GM10248 (cell line): ENCODE measurements at places on chromosomes 5 and 9.

DNA sequence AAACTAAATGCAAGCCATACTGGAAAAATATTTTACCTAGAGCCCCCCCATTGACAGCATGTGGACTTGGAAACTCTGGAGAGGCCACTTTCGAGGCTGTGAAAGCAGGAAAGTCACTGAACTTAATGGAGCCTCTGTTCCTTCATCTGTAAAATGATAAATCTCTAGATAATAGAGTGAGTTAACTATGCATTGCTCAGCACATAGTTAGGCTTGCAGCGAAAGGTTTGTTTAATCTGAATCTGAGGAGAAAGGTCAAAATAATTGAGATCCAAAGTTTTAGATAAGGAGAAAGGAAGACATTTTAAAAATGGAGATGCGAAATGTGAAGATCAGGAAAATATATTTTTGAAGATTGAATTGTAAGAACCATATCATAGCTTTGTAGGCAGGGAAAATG lies 4.6 kb downstream of the PCSK5 start:
- no peak for DNase-seq

DNA sequence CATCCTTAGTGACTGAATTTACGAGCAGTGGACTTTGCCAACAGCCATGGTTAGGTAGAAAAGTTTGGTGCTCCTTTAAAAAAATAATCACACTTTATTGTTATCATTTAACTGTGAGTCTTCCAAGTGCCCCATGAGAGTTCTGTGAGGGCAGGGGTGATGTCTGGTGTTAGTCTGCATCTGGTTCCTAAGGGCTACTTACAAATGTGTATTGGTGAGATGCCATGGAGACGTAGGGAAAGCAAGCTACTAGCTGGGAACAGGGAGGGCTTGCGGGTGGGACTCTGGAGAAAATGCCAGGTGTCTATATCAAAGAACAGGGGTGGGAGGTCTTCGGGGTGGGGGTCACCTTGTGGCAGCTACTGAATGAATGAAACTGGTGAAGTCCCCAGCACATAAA lies 47.1 kb upstream of the EBF1 start:
- no peak for DNase-seq

DNA sequence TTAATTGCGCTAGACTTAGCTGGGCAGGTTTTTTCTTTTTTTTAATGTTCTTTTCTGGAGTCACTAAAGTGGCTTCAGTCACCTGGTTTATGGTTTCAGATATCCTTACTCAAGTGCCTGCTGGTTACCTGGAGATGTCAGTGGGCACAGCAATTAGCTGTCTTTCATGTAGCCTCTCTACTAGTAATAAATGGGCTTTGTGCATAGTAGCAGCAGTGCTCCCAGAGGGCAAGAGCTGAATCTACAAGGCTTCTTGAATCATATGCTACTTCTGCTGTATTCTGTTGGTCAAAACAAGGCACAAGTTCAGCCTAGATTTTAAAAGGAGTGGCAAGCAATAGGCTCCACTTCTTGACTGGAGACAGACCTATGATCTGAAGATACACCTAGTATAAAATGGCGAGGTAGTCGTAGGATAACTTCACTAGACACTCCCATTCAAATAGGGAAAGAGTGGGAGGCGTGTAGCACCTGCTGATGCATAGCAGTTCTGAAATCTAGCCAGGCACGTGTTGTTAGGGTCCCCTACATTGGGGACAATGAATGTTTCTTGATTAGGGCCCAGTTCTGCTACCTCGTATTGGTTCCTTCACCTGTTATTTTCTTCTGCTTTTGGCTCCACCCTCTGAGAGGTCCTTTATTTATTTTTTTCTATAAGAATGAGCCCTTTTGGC lies 7.0 kb downstream of the SCAMP1 start:
- DNase-seq = peak; percentile 24

GRCh38 chr5:73233461-73234203 lies 60.6 kb downstream of the TMEM174 start:
- DNase-seq = no peak

- DNase-seq = peak; percentile 38
Observed at GRCh38 chr5:72268753-72269410, 51.2 kb downstream of the MRPS27 start.

DNA sequence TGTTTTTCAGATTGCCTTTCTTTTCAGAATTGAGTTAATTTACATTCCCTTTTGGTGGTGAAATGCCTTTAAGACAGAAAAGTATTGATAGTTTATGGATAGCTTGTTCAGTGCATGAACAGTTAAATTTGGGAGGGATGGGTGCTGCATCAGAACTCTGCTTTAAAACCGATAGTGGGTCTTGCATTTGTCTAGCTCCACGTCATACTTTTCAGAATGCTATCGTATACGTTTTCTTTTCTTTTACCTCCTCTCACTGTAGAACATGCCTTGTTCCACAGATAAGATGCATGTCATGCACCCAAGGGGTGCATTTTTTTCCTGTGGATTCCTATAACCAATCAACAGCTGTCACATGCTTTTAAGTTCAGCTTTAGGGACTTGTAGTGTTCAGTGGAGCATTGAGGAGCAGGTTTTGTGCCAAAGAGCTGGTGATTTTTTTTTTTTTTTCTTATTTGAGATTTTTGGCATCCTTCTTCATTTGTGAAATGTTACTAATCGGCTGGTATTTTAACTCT lies 2.3 kb downstream of the SLC44A1 start:
- DNase-seq = no peak

- DNase-seq = no peak
Observed at GRCh38 chr5:55679556-55679955, 32.6 kb downstream of the SLC38A9 start.

DNA sequence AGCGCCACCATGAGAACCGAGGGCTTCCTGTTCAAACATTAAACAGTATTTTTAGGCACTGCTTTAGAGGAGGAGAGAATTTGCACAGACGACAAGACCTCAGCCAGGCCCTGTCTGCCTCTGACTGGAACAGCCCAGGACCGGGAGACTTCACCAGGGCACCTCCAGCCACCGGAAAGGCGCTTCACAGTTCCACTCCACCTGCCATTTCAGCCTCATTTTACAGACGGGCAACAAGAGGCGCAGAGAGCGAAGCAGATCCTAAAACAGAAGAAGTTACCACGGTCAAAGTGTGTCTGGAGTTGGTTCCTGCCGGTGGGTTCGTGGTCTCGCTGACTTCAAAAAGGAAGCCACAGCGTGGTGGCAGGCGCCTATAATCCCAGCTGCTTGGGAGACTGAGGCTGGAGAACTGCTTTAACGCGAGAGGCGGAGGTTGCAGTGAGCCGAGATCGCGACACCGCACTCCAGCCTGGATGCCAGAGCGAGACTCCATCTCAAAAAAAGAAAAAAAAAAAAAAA lies 28.4 kb downstream of the COL23A1 start:
- no peak for DNase-seq

- no peak for DNase-seq
Observed at GRCh38 chr5:72692651-72693442, 123.6 kb upstream of the TNPO1 start.

DNA sequence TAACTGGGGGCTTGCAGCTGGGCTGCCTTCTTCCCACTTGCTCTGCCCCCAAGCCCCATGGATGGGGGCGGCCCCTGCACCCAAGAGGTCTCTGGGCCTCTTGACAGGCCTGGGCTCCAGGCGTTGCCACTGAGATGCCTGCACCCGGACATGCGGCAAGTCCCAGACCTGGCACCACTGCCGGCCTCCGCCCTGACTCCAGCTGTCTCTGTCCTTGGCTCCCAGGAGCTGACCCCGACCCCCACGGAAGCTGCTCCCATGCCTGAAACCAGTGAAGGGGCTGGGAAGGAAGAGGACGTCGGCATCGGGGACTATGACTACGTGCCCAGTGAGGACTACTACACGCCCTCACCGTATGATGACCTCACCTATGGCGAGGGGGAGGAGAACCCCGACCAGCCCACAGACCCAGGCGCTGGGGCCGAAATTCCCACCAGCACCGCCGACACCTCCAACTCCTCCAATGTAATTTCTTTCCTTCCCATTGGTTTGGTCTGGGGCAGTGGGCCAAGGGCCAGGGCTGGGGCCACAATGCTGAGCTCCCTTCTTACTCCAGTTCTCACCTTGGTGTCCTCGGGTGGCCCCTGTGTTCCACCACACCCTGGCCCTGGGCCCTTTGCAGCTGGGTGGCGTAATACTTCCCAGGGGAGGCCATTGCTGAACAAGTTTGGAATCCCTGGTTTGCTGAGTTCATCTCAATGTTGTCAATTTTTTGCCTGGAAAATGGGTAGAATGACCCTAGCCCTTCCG lies 88.6 kb downstream of the COL5A1 start:
- no peak for DNase-seq

GRCh38 chr5:133552925-133553525 lies 59.3 kb downstream of the FSTL4 start:
- DNase-seq = peak; percentile 63

DNA sequence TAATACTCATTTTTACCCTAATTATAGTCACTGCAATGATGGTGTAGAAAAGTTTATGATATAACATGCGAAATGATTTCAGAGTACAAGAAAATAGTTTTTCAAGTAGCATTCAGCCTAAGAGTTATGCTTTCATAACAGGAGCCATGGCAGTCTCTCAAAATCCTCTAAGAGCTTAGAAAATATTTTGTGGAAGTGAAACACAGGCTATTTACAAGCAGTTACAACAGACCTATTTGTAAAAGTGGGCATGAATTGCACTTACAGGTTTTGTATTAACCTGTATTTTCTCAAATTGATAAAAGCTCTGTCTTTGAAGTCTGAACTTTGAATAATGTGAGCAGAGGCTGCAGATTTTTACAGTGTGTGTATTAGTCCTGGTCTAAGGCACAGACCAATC lies 523.3 kb downstream of the LRRC70 start:
- DNase-seq = no peak

DNA sequence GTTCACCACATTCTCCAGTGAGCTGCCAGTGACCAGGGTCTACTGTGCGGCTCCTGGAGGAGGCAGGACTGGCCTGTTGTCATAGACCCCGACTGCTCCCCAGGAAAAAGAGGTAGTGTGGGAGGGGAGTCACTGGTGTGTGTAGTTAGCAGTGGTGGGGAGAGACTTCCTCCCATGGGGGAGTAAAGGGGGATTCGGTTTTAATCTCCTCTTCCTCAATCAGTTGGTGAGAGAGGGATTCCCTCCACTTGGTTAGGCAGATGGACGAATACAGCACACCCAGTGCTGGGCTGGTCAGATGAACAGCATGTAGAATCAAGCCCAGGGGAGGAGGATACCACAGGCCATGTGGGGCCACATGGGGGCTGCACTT lies 207.6 kb upstream of the S1PR3 start:
- DNase-seq = no peak

- DNase-seq = no peak
Observed at GRCh38 chr9:994005-994404, 17.6 kb downstream of the DMRT3 start.

- no peak for DNase-seq
Observed at GRCh38 chr9:71885467-71885866, 25.5 kb downstream of the ABHD17B start.

DNA sequence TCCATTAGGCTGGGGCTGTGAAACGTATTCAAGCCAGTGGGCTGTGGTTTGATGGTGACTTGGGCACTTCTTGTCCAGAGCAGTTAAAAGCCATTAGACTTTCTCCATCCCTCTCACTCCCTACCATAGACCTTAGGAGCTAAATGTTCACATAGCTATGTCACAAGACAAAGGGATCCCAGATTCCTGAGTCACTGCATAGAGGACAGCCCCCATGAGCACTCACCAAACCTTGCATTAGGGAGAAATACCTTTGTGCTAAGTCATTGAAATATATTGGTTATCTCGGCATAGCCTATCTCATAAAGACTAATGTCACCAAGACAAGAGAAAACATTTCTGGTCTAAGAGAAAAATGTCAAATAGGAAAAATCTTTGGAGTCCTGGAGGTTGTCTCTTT lies 104.3 kb downstream of the TRPM6 start:
- no peak for DNase-seq

DNA sequence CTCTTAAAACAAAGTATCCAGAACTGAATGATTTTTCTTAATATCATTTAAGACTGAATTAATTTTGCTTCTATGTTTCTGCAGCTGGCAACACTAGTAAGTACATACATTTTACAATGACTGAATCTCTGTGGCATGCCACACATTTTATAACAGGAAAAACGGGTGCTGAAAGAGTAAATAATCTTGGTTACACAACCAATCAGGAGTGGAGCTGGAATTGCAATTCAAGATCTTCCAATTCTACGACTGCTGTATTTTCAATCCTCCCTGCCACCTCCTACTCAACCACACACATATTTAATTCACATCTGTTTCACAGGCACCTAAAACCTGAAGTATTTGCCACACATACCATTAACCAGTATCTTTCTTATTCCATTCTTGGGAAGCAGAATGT lies 52.7 kb upstream of the NR5A1 start:
- DNase-seq = no peak

- DNase-seq = no peak
Observed at GRCh38 chr5:55638455-55638854, 73.7 kb downstream of the SLC38A9 start.

DNA sequence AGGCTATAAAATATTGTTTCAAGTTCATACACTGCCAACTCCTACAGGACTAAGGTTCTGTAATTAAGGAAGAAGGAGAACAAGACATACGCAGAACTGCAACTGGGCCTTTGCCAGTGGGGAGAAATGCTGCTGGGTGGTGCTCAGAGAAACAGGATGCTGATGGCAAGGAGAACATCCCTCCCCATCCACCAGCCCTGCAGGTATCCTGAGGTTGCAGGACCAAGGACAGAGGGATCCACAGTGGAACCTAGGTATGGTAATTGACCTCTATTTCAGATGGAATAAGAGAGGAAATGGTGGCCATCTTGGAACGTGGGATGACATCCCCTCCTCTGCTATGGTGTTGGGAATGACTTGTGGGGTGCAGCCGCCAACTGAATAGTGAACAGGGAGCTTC lies 206.3 kb upstream of the S1PR3 start:
- DNase-seq = no peak

- no peak for DNase-seq
Observed at GRCh38 chr5:124647352-124647751, 99.1 kb downstream of the ZNF608 start.

- no peak for DNase-seq
Observed at GRCh38 chr9:89471390-89471789, 26.5 kb downstream of the SEMA4D start.

DNA sequence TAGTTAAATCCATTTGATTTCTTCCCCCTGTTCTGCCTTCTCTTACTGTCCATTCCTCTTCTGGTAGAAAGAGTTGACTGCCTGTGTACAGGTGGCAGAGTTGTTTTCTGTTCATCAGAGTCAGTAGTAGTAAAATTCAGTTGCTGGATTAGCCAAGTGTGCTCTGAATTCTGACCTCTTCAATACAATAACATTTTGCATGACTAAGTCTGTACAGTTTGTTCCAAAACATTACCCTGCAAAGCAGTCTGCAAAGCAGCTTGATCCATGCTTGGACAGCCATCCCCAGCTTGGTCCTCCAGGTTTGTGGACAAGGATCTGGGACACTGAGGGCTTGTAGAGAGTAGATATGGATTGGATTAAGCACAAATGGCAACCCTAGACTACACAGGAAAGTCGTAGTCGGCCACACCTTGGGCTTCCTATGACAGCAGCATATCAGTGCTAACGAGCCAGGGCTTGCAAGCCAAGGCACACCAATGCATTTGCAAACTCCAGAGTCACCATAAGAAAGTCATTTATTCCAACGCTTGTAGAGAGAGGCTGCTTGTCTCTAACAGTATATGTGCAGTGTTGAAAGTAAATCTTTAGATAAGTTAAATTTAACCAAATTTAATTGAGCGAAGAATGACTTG lies 25.2 kb downstream of the IL12B start:
- DNase-seq = no peak
